Stimulated activated CD4-positive, alpha-beta T cell treated with anti-CD3 and anti-CD28 coated beads, Interleukin-12 subunit alpha, Interleukin-12 subunit beta, amount 100 ng/mL, for 48 hours (primary cell): ENCODE measurements at places on chromosomes 2 and 18.
A peak's percentile ranks its signal among the peaks of the same experiment; 100 is the strongest.

GRCh38 chr2:126664234-126664633 is 8.3 kb downstream of the GYPC start:
- no peak for DNase-seq

GRCh38 chr2:177466337-177467195 is 74.0 kb downstream of the AGPS start:
- no peak for DNase-seq

- no peak for DNase-seq
Observed at GRCh38 chr2:232854082-232854481, 16.0 kb upstream of the SNORC start.

DNA sequence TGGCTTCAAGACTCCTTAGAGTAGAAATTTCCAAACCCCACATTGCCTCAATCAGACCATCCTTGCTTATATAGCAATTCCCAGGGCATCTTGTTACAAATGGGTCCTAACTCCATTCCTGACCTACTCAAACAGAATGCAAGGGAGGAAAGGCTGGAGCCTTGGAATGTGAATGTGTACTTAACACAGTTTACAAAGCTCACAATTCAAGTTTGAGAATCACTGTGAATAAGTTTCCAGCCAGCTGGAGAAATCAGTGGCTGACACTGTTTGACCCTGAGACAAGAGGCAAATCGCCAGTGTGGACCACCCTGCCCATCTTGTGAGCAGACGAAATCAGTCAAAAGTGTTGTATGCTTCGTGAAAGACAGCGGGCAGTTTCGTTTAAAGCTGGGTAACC is 65.5 kb downstream of the SOWAHC start:
- no peak for DNase-seq

DNA sequence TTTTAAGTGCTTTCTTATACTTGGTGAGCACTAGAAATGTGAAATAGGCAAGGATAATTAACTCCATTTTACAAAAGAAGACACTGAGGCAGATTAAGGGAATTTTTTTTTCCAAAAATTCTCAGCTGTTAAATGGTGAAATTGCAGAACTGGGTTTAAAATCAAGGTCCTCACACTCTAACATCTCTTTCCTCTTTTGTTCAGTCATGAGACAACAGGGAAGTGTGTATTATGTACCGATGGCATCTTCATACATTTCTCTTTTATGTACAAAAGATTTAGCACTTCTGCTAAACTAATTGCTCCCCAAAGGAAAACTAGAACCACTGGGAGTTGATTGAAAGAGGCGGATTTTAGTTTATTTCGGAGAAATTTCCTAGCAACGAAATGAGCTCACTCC is 203.0 kb downstream of the SETBP1 start:
- no peak for DNase-seq

DNA sequence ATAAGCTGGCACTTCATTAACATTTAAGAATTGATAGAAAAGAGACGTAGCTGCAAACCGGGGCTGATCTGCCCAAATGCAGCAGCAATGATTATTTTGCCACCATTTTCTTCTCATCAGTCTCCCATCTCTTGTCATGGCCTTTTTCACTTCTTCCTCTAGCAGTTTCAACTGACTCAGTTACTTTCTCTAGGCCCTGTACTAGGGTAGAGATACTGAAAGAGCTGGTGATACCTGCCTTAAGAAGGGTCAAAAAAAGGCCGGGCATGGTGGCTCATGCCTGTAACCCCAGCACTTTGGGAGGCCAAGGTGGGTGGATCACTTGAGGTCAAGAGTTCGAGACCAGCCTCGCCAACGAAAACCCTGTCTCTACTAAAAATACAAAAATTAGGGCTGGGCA is 127.4 kb downstream of the LTBP1 start:
- no peak for DNase-seq

DNA sequence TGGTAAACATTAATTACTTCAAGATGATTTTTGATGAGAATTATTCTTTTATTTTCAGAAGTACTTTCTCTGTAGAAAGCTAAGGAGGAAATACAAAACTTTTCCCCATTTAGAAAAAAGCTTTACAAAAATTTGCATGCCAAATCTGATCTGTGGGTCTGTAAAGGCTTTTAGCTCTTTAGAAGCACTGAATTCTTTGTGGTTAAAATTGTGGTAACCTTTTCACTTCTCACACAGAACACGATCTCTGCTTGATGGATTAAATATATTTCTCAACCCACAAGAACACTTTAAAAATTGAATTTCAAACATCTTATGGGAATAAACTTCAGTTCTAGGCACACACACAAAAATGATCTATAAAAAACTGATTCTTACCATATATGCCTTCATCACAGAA is 63.7 kb downstream of the VIL1 start:
- DNase-seq: no peak

GRCh38 chr2:238380785-238381184 is 45.9 kb upstream of the ASB1 start:
- DNase-seq: no peak

- DNase-seq: no peak
Observed at GRCh38 chr2:208179028-208179609, 10.7 kb downstream of the C2orf80 start.

DNA sequence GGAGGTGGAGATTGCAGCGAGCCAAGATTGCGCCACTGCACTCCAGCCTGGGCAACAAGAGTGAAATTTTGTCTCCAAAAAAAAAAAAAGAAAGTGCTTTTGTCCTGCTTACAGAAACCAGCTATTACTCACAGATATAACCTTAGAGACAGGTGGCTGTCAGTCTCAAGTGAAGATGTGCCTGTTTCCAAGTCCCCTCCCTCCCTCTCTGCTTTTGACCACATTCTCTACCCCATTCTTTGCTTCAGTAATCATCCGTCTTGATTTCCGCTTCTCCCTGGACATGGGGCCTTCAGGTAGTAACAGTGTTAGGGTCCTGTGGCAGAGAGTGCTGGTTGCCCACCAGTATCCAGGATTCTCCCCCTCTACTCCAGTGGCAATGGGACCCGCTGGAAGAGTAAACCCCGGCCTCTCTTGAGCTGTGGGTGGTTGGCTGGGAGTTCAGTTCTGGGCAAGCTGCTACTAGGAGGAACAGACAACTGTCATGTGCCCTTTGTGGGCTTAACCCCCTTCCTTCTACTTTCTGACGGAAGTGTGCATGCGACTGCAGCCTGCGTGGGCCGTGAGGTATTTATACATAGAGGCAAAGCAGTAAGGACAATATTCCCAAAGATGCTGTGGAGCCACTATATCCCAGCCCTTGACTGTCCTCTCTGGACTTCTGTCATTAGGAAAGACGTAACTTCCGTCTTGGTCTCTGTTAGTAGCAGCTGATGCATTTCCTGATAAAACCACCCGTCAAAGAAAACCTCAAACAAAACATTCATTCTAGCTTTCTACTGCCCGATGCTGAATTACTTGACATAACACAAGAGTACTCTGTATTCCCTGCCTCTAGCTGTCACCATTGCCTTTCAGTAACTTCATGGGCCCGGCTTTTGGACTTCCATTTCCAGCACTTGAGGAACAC is 17.8 kb downstream of the PDCL3 start:
- peak; percentile 31 for DNase-seq

- no peak for DNase-seq
Observed at GRCh38 chr2:200090683-200091082, 135.3 kb downstream of the MAIP1 start.

DNA sequence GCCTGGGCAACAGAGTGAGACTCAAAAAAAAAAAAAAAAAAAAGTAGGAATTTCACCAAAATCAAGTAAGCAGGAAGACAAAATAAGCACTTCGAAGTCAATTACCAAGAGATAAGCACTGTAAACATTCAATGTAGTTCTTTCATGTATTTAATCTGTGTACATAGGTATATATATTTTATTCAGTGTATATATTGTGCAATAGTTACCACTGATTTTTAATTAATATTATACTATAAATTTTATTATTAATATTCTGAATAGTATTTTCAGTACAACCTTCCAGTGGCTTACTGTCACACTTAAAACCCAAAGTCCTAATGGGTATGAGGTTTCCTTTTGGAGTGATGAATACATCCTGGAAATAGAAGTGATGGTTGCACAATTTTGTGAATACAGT is 9.1 kb downstream of the APLF start:
- DNase-seq: no peak

DNA sequence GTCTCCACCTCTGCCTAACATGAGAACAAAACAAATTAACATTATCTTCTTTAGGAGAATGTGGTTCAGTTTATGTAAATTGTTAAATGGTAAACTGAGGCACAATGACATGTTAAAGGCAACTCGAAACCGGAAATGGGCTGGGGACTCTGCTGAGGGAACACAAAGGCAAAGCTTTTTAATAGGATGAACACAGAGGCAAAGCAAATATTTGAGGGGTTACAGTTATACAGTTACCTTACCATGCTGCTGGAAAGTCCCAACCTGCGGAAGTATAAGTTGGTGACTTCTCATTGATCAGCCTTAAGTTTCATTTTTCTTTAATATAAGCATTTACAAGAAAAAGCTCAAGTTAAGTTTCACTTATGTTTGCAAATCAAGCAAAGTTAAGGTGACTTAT is 195.0 kb downstream of the DLGAP1 start:
- no peak for DNase-seq

GRCh38 chr2:166381-166780 is 97.5 kb downstream of the SH3YL1 start:
- DNase-seq: no peak

- no peak for DNase-seq
Observed at GRCh38 chr2:200509235-200509611, 645 bp downstream of the KCTD18 start.

DNA sequence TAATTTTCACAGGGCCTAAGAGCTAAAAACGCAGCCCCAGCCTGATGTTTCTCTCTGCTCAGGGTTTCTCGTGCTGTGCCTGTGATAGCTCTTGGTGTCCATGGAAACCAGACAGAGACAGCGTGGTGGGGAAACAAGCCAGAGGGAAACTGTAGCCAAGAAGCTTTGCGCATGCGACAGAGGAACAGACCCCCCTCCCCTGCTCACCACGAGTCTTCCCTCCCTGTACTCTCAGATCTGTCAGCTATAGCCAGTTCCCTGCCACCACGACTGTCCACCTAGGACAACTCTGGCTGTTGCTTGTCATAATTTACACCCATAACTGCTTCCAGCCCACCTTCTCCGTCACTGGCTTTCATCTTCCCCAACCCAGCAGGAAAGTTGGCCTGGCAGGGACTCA is 13.2 kb upstream of the DNAJC27 start:
- no peak for DNase-seq

DNA sequence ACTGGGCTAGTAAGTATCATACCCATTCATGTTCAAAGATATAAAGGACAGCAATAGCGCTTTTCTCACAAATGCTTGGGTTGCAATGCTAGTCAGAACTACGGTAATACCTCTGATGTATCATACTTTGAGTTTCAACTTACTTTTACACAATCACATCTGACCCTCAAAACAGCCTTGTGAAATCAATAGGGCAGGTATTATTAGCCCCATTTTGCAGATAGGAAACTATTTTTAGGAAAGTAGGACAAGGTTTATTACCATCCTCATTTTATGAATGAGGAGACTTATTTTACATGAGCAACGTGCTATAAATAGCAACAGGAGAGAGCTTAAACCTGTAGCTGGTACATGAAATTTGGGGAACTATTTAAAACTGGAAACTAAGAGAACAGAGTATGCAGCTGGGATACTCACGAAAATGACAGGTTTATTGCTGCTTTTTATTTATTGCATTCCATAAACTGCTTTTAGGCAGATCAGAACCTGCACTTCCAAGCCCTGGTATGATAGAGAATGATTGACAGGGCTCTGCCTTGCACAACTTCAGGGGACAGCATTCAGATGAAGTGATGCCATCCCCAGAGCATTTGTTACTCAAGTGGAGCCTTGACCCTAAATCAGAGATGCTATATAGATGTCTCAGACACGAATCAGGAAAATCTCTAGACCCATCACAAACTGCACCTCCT is 42.4 kb upstream of the PPM1B start:
- no peak for DNase-seq

DNA sequence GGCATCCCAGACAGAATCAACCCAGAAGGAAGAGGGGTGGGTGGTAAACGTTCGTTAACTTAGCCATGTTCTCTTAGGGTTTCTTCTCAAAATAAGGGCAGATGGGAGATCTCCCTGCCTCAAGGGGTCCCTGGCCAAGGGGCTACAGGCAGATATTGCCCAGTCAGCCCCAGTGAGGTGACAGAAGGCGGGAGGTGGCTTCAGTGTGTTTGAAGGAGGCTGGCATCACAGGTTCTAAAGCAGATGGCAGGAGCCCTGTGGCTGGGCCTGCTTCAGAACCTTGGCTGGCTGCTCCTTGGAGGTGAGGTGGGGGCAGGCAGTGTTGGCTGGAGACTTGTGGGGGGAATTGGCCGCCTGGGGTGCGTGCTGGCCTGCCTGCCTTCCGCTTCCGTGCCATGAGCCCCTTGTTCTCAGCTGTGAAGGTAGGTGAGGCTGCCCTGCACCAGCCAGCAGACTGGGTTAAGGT is 23.5 kb downstream of the HPCAL1 start:
- DNase-seq: no peak

DNA sequence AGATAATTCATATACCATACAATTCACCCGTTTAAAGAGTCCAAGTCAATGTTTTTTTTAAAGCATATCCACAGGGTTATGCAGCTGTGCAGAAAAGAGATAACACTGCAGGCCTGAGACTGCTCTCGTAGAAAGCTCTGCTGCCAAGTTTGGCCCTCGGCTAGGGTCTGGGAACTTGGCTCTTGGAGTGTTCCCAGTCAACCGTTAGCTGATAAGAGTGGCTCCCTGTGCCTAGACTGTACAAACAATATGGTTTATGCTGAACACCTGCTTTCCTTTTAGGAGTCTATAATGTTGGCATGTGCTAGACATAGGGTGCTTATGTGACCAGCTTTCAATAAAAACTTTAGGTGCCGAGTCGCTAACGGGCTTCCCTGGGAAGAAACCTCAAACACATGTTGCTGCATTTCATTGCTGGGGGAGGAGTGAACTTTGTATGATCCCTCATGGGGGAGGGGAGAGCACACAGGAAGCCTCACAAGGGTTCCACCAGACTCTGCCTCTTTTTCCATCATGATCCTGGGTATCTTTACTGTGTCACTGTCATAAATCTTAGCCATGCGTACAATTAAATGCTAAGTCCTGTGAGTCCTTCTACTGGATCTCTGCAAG is 34.7 kb downstream of the RFX8 start:
- DNase-seq: no peak

- no peak for DNase-seq
Observed at GRCh38 chr2:181046833-181047232, 66.4 kb downstream of the UBE2E3 start.

GRCh38 chr2:99841749-99842148 is 300.6 kb downstream of the AFF3 start:
- DNase-seq: no peak

GRCh38 chr2:3751806-3752205 is 48.4 kb downstream of the DCDC2C start:
- DNase-seq: no peak

- DNase-seq: no peak
Observed at GRCh38 chr2:42978175-42978886, 185.9 kb upstream of the HAAO start.

DNA sequence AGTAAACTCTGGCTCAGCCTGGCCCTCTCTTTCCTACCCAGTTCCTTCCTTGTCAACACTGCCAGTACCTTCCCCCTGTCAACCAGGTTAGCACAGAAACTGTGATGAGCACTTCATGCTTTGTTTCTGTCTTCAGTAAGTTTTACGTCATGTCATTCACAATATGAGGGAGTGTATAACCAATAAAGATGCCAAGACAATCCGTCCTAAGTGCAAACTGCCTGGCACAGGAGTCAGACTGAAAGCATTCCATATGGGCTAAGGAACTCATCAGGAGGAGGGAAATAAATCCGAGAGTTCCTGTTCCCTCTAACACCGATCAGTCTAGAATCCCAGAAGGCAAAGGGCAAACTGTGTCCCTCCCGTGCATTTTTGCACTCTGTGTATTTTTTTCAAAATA is 507.2 kb downstream of the CMPK2 start:
- no peak for DNase-seq
